ENCODE measurements at places on chromosomes 7 and 10.

DNA sequence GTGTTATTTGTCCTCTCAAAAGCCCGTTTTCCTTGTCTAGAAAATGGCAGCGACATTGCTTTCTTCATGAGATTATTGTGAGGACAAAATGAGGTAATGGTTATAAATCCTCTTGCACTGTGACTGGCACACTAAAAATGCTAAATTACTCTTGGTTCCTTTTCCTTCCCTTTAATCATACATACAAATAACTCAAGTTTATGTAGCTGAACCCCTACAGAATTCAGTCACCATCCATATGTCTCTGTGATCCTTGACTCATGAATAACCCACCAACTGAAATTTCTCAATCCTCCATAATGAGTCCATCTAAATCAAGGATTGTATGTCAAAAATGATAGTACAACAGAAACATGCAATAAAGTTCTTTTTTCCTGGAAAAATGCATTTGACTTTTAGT, 71.3 kb upstream of the VWC2 start:
- DNase-seq, result no peak

- DNase-seq, result no peak
Measured at GRCh38 chr7:152902870-152903860, 143.6 kb downstream of the ACTR3B start.

- no peak for DNase-seq
Measured at GRCh38 chr7:120055300-120055699, 217.7 kb upstream of the KCND2 start.

DNA sequence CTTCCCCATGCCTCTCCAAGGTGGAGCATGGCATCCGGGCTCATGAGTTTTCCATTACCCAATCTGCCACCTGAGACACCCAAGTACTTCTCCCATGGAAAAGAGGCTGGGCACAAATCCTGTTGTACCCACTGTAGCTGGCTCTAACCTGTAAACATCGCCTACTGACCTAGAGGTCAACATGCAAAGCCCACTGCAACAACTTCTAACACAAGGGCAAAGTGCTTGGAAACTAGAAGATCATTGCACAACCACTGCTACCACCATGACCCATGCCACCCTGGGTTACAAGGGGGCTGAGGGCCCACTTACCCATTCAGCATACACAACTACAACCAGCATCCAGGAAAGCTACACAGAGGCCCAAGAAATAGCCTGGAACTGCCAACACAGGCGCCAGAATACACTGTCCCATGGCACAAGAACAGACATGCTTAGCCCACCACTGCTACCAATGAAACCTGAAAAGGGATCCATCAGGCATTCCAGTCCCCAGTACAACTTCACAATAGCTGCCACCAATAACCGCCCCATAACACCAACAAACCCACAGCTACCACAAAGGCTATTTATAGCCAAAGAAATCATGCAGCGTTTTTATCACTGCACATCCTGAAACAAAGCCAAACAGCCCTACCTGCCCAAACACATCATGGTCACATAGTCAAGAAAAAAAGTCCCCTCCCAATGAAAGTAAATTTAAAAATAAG, 63.4 kb downstream of the RNF32 start:
- DNase-seq, result no peak

DNA sequence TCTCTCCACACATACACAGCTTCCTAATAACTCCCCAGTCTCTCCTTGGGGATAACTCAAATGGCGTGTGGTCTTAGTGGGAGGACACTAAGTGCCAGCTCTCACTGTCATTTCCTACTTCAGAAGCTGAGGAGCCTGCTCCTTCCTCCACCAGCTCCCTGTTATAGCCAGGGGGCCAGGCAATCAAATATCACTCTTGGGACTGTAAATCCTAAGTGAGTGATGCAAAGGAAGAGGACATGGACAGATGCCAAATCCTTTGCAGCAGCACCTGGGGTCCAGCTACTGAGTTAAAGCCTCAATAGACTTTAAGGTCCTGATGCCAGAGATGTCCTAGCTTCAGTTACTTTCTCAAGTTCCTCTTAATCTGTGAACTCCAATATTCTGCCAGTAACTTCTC, 34.1 kb downstream of the SEM1 start:
- no peak for DNase-seq

- DNase-seq, result no peak
Measured at GRCh38 chr10:4202938-4203337, 417.9 kb upstream of the KLF6 start.
